ENCODE measurements at places on chromosomes 16 and 17.

- DNase-seq: no peak
Measured at GRCh38 chr17:41895617-41896016, 23.1 kb downstream of the ACLY start.

GRCh38 chr16:8229011-8229520, 361.2 kb downstream of the TMEM114 start:
- no peak for DNase-seq

DNA sequence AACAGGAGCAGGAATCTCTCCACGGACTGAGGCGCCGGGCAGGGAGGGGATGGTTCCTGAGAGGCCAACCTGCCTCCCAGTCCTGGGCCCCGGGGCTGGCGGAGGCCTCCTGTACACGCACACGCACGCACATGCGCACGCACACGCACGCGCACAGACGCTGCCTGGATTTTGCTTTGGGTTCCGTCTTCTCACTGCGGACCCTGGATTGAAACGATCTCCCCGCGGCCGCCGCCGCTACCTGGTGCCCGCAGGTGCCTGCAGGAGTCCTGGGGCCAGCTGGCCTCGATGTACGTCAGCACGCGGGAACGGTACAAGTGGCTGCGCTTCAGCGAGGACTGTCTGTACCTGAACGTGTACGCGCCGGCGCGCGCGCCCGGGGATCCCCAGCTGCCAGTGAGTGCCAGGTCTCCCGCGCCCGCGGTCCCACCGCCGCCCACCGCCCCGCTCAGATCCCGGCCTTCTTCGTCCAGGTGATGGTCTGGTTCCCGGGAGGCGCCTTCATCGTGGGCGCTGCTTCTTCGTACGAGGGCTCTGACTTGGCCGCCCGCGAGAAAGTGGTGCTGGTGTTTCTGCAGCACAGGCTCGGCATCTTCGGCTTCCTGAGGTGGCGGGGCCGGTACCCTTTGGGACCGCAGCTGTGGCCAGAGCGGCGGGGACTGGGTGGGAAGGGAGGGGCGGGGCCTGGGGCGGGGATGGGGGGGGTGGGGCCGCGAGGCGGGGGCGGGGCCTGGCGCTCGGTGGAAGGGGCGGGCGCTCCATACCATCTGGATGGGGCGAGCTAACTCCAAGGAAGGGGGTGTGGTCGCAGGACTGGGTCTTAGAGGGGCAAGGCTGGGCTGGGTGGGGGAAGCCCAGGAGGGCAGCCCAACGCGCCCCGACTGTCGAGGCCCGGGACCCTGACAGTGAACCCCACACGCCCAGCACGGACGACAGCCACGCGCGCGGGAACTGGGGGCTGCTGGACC, 12.3 kb downstream of the CES4A start:
- peak; percentile 84 for DNase-seq

GRCh38 chr17:59712862-59713261, 5.4 kb downstream of the VMP1 start:
- DNase-seq: no peak

DNA sequence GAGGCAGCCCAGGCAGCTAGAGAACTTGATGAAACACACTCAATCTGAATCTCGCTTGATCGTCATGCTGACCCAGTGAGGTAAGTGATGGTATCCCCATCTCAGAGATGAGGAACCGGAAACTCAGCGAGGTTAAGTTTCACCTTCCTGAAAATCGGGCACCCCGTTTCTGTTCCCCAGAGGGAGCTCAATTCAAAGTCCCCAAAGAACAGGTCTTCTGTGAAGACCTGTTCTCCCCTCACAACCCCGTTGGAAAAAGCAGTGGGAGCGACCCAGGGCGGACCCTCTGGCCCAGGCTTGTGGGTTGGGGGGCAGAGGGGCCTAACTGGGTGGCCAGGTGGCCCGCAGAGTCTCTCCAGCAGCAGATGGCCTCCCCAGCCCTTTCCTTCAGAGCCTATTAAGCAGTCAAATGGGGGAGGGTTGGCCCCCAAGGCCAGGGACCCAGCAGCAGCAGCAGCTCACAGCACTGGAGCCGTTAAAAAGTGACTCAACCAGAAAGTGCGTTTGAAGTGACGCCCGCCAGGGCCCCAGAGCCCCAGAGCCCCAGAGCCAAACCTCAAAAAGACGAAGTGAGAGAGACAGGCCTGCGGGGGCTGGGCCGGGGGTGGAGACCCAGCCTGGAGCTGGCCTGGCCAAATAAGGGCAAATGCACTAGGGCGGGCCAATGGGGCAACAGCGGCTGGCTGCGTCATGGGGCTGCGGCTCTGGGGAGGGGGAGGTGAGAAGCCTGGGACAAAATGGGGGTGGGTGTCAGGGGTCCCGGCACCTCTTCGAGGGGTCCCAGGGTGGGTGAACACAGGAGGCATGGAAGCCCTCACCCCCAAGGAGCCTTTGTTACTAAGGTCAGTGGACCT, 9.2 kb upstream of the TSPOAP1 start:
- peak; percentile 93 for DNase-seq

DNA sequence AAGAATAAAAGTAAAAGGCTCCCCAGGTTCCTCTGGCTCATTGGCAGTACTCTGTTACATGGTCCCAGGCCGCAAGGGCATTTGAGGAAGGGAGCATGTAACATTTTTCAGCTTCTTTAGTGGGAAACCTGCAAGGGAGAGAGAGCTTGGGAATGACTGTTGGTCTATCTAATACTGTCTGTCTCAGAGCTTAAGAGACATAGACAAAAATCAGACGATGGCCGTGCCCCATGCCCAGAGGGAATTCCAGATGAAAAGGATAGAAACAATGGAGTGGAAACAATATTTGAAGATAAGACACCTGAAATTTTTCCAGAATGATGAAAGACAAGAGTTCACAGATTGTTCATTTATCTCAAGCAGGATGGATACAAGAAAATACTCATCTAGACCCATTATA, 48.1 kb upstream of the ADORA2B start:
- no peak for DNase-seq

DNA sequence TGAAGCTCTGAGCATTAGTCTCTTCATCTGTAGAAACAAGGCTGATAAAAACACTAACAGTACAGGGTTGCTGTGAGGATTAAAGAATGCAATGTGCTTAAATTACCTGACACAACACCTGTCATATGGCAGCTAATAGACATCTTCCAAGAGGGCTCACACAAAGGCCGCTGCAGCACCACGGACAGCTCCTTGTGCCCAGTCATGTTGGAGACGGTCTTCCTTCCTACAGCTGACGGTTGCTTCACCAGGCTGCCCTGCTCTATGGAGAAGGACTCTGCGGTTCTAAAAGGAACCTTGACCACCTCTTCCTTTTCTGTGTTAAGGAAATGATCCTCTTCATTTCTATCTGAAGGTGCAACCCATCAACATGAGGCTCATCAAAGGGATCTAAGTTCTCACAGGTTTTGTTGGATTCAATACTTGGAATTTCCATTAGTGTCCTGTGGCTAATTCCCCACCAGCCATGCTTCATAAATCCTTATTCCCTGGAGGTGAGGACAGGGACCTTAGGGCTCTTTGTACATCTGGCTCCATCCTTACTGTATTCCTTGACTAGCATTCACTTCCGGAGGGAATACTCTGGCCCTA, 138.9 kb upstream of the CES5A start:
- no peak for DNase-seq

GRCh38 chr16:14378689-14379467, 251.2 kb downstream of the PARN start:
- DNase-seq: no peak

DNA sequence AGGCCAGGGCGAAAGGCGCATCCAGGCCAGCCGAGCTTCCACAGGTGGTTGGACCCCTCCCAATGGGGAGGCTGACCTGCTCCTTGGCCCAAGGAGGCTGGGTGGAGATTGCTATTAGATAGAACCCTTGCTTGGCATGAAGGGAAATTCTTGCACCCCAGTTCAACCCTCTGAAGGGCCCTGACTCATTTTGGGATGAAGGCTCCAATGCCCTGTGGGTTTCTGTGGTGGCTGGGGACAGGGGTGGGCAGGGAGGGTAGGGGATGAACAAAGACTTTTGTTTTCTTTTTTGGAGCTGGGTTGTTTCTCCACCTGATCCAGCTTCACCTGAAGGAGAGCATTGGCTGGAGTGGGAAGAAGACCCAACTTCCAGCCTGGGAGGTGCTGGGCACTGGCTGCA, 16.7 kb upstream of the TBX21 start:
- no peak for DNase-seq

GRCh38 chr16:66585481-66586239, 6.4 kb downstream of the CMTM2 start:
- no peak for DNase-seq

GRCh38 chr17:63029541-63029940, 63.5 kb downstream of the TANC2 start:
- DNase-seq: peak; percentile 21

GRCh38 chr16:85753559-85753958, 2.7 kb upstream of the C16orf74 start:
- DNase-seq: no peak

- DNase-seq: no peak
Measured at GRCh38 chr17:42333053-42333452, 44.8 kb downstream of the STAT5A start.

GRCh38 chr16:75322740-75323139, 71.3 kb upstream of the BCAR1 start:
- DNase-seq: no peak

- no peak for DNase-seq
Measured at GRCh38 chr16:47925811-47926460, 229.9 kb downstream of the ABCC12 start.

DNA sequence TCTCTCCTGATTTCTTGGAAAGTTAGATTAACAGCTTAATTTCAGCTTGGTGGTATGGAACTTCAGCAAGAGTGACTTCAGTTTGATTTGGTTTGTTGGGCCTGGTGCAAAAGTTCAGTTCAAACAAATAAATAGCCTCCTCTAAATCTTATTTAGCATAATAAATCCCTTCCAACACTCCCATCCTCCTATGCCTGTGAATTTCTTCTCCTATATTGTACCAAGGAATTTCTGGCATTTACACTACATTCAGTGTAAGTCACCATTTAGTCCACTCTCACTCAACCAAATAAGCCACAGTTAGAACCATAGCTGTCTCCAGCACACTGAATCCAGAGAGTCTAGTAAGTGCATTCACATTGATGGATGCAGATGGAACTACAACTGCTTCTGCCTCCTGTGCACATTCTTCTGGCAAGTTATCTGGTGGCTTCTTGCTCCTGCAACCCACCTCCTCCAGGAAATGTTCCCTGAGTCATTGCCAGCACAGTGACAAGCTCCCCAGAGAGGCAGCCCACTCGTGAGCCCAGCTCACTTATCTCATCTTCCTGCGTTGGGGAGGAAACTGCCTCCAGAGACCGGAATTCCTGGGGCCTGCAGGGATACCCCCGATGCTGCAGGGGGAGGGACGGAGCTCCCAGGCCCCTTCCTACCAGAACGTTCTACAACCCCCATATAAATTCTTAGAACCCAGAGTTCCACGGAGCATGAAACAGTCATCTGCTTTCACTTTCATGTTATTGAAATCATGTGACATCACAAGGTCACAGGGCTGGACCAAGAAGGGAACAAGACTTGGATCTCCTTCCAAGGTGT, 318.3 kb downstream of the PHKB start:
- peak; percentile 20 for DNase-seq

GRCh38 chr17:47225911-47226688, 17.0 kb downstream of the MYL4 start:
- no peak for DNase-seq

GRCh38 chr17:48427598-48427997, 2.4 kb downstream of the SKAP1 start:
- DNase-seq: no peak

GRCh38 chr17:43324205-43324893, 74.4 kb upstream of the ARL4D start:
- no peak for DNase-seq

GRCh38 chr17:79840989-79841286, 1.7 kb upstream of the CBX4 start:
- no peak for DNase-seq

- no peak for DNase-seq
Measured at GRCh38 chr16:77758046-77758445, 30.3 kb upstream of the VAT1L start.

DNA sequence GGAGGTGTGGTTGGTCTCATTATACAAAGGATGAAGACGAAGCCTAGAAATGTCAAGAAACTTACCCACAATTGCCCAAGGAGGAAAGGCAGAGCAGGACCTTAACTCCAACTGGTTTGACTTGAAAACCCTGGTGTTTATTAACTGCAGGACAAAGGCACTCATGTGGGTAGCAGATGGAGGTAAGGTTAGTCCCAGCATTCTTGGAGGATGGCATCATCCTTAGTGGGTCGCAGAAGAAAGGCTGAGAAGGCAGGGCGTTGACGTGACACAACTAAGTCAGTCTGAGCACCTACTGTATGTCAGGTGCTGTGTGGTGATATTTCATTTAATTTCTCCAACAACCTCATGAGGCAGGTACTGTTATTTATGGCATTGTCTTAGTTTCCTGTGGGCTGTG, 101.3 kb downstream of the HAPSTR1 start:
- no peak for DNase-seq

- peak; percentile 23 for DNase-seq
Measured at GRCh38 chr17:58756246-58757161, 850 bp downstream of the PPM1E start.

GRCh38 chr17:1909985-1910384, 80.2 kb downstream of the RPA1 start:
- DNase-seq: no peak

GRCh38 chr17:11499881-11500280, 98.4 kb upstream of the DNAH9 start:
- DNase-seq: no peak

- peak; percentile 79 for DNase-seq
Measured at GRCh38 chr17:9350080-9350479, 225.5 kb downstream of the STX8 start.

DNA sequence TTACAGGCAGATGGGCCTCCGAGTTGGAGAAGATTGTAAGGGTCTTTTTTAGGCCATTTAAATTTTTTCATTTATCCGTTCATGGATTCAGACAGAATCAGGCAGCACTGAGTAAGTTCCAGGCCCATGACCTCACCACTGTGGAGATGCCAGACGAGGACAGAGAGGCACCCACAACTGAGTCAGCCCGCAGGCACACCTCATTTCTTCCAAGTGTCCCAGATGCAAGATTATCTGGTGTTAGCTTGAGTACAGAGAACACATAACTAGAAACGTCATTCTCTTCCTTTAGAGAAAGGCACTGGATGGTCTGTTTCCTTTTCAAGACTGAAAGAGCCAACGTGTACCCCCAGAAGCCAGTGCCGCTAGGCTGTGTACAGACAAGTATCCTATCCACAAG, 16.9 kb downstream of the CLEC16A start:
- DNase-seq: peak; percentile 84

- DNase-seq: no peak
Measured at GRCh38 chr16:22314661-22315626, 17.7 kb downstream of the POLR3E start.

DNA sequence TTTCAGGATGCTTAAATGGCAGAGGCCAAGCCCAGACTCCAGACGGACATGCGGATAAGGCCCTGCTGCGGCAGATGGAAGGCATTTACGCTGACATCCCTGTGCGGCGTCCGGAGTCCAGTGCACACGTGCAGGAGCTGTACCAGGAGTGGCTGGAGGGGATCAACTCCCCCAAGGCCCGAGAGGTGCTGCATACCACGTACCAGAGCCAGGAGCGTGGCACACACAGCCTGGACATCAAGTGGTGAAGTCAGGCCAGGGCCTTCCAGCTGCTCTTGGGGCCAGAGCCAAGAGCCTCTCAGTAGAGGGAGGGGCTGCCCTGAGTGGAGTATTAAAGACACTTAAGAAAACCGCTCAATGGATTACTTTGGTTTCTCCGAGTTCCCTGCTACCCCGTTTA, 29.4 kb downstream of the NARF start:
- DNase-seq: no peak

All from AG08396 (cell line).